Naive thymus-derived CD8-positive, alpha-beta T cell (primary cell): ENCODE measurements at places on chromosomes 12 and 14. TPM values are rescaled to one million over a fixed set of nuclear protein-coding genes. Genes with fewer than 3 reads are reported as not detected.

CFAP251 gene
- polyA plus RNA-seq: 0.06 TPM

GRCh38 chr14:65318636-65319506 lies 93.7 kb upstream of the FUT8 start:
- no peak for DNase-seq
- H3K27ac ChIP-seq: peak overlapping the region; percentile 73
- H3K4me3 ChIP-seq: no peak overlapping the region
- H3K36me3 ChIP-seq: peaks cover 5% of the 10 kb centered on the region

DDX24 gene
- polyA plus RNA-seq: 244 TPM

- H3K27ac ChIP-seq: no peak overlapping the region
- H3K36me3 ChIP-seq: peaks cover 5% of the 10 kb centered on the region
- H3K4me1 ChIP-seq: peaks cover 5% of the 10 kb centered on the region
Observed at GRCh38 chr14:91685600-91685999, 46.3 kb downstream of the CATSPERB start.

DNA sequence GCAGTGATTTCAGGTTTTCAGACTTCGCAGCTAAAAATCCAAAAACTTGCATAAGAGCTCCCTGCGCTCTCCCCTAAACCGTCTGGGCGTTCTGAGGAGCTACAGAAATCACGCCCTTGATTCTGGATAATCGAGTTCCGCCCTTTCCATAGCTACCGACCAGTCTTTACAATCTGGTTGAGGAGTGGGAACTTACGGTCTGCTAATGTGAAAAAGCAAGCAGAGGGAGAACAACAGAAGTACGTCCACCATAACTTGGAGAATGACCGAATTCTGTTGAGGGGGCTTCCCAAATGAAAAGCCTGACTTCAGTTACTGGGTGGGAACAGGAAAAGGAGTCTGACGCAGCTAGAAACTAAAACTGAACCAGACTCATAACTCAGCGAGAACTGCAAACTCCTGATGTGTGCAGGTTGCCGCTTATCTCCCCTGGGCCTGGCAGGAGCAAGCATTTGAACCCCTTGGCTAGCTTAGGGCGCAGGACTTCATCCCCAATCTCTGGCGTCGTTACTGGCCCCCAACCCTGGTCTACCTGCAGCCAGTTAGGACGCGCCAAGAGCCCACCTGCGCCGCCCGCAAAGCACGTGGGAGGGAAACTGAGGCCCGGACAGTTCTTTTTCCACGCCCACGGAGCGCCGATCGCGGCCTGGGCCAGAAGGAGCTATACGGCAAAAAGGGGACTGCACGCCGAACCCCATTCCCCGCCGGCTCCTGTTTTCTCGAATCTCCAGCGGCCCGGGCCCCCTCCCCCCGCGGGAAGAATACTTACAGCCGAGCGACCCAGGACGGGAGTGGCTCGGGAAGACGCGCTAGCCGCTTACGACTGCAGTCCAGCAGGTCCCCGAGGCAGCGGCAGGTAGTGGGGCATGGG lies 838 bp downstream of the LRIG3 start:
- H3K27ac ChIP-seq: no peak overlapping the region
- H3K4me3 ChIP-seq: no peak overlapping the region
- peaks cover 5% of the 10 kb centered on the region for H3K4me1 ChIP-seq
- no peak for DNase-seq

PPP1R36 gene
- not detected for polyA plus RNA-seq

DNA sequence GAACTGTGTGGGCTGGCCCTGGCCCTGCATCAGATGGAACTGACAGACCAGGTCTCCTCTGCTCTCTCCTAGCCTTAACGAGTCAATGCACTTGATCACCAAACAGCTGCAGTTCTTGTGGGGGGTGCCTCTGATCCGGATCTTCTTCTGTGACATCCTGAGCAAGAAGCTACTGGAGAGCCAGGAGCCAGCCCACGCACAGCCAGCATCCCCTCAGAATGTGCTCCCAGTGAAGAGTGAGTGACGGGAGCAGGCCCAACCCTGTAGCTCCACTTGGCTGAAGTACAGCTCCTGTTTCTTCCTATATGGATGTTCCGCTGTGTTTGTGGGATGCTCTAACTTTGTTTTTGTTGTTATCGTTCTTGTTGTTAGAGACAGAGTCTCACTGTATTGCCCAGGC lies 23.9 kb downstream of the UBE3B start:
- H3K27ac ChIP-seq: no peak overlapping the region
- peaks cover 36% of the 10 kb centered on the region for H3K36me3 ChIP-seq
- no peak for DNase-seq
- no peak overlapping the region for H3K4me3 ChIP-seq
- H3K27me3 ChIP-seq: no peaks in the 10 kb centered on the region

DNA sequence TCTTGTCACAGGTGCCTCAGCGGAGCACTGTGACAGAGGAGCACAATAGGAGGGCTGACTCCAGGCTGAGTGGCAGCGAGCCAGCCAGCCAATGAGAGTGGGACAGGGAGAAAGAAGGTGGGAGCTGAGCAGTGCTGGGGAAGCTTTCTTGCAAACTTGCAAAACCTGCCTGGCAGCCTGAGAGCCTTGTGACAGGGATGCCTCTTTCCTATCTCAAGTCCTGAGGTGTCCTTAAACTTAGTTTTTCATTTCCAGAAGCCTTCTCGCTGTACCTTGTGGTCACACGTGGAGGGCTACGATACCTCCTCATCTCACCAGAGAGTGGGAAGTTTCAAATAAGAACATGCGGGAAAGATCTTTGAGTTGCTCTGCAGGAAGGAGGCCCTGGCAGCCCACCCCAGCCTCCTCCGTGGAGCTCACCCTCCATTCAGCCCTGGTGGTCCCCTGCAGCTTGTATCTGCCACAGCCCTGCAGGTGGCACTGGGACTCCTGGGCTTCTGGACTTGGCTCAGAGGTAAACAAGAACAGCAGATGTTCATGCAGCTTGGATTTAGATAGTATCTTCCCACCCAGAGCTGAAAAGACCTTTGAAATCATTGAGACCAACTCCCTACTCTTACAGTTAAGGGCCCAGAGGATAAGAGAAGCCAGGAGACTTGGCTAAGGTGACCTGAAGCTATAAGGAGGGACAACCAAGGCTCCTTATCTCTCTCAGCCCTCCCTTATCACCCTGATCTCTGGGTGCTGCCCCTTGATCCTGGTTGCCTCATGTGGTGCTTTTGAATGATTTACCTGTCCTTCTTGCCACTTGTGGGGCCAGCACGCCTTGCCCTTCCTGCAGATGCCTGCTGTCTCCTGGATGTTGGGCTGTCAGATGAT lies 153.5 kb upstream of the MAX start:
- H3K27me3 ChIP-seq: no peaks in the 10 kb centered on the region
- peak; percentile 49 for DNase-seq
- H3K4me1 ChIP-seq: peaks cover 43% of the 10 kb centered on the region

AHNAK2 gene
- polyA plus RNA-seq: not detected

GRCh38 chr12:109883461-109883860 lies 3.1 kb upstream of the GLTP start:
- no peak overlapping the region for H3K27ac ChIP-seq
- peaks cover 1% of the 10 kb centered on the region for H3K27me3 ChIP-seq
- H3K36me3 ChIP-seq: no peaks in the 10 kb centered on the region
- DNase-seq: no peak

- H3K4me1 ChIP-seq: no peaks in the 10 kb centered on the region
- H3K4me3 ChIP-seq: no peak overlapping the region
- H3K27ac ChIP-seq: no peak overlapping the region
Observed at GRCh38 chr12:131261906-131262305, 308.2 kb downstream of the ADGRD1 start.

GRCh38 chr12:12467264-12467663 lies 95.4 kb downstream of the DUSP16 start:
- H3K27ac ChIP-seq: peak overlapping the region; percentile 96
- peaks cover 60% of the 10 kb centered on the region for H3K4me1 ChIP-seq
- peaks cover 15% of the 10 kb centered on the region for H3K36me3 ChIP-seq
- no peaks in the 10 kb centered on the region for H3K27me3 ChIP-seq

DNA sequence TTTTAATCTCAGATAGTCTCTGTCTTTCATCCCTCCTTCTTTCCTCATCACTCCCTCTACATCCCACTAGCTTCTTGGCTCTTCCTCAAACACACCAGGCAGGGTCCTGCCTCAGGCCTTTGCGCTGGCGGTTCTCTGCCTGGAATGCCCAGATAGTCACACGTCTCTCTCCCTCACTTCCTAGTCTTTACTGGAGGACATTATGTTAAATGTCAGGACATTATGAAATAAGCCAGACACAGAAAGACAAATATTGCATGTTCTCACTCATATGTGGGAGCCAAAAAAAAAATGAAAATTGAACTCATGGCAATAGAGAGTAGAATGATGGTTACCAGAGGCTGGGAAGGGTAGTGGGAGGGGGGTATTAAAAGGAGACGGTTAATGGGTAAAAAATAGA lies 442.0 kb downstream of the MED13L start:
- no peaks in the 10 kb centered on the region for H3K4me1 ChIP-seq
- peaks cover 29% of the 10 kb centered on the region for H3K27me3 ChIP-seq
- no peak overlapping the region for H3K27ac ChIP-seq

TAS2R9 gene
- polyA plus RNA-seq: not detected
